Esophagus squamous epithelium (tissue), 5 donors: ENCODE measurements at places on chromosomes 7 and 10.

- no peak for DNase-seq
Measured at GRCh38 chr7:152354061-152354460, 81.7 kb downstream of the KMT2C start.

GRCh38 chr10:11469575-11470391 is 141.7 kb downstream of the USP6NL start:
- DNase-seq: no peak

GRCh38 chr10:33273295-33274002 is 61.0 kb downstream of the NRP1 start:
- no peak for DNase-seq

- no peak for DNase-seq
Measured at GRCh38 chr7:156113731-156114130, 301.5 kb upstream of the SHH start.

- no peak for DNase-seq
Measured at GRCh38 chr10:80648106-80648505, 110.4 kb downstream of the SH2D4B start.

DNA sequence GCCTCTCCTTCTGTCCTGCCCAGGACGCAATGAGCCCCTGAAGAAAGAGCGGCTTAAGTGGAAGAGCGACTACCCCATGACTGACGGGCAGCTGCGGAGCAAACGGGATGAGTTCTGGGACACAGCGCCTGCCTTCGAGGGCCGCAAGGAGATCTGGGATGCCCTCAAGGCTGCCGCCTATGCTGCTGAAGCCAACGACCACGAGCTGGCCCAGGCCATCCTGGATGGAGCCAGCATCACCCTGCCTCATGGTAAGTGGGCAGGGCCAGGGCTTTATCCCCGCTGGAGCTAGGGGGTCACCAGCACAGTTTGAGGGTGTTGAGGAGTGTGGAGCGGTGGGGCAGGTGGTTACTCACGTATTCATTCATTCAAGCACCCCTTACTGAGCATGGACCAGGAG is 4.7 kb upstream of the ANKRD2 start:
- DNase-seq: no peak

- DNase-seq: no peak
Measured at GRCh38 chr10:124493214-124493882, 31.7 kb downstream of the LHPP start.

GRCh38 chr10:4243651-4244050 is 458.6 kb upstream of the KLF6 start:
- DNase-seq: no peak

- no peak for DNase-seq
Measured at GRCh38 chr7:114916261-114916892, 5.5 kb upstream of the MDFIC start.

- no peak for DNase-seq
Measured at GRCh38 chr7:144622745-144623144, 213.1 kb downstream of the TPK1 start.

GRCh38 chr7:53812135-53812534 is 730.0 kb upstream of the VSTM2A start:
- no peak for DNase-seq

GRCh38 chr7:12637328-12637727 is 50.1 kb upstream of the ARL4A start:
- no peak for DNase-seq

DNA sequence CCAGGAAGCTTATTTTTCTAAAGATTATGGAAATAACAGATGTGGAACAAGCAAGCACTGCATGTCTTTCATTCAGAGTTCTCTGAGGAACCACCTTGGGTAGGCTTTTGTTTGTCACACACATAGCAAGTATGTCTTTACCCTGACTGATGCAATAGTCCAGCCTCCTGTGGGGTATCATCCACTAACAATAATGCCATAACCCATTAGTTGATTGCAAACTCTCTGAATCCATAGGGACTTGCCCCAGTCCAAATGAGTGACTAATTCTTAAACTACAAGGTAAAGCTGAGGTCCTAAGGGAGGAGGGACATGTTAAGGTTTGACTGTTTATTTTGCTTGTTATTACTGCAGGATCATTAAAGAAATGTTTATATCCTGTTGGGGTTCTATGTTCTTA is 151.4 kb upstream of the PRPS1L1 start:
- DNase-seq: no peak

DNA sequence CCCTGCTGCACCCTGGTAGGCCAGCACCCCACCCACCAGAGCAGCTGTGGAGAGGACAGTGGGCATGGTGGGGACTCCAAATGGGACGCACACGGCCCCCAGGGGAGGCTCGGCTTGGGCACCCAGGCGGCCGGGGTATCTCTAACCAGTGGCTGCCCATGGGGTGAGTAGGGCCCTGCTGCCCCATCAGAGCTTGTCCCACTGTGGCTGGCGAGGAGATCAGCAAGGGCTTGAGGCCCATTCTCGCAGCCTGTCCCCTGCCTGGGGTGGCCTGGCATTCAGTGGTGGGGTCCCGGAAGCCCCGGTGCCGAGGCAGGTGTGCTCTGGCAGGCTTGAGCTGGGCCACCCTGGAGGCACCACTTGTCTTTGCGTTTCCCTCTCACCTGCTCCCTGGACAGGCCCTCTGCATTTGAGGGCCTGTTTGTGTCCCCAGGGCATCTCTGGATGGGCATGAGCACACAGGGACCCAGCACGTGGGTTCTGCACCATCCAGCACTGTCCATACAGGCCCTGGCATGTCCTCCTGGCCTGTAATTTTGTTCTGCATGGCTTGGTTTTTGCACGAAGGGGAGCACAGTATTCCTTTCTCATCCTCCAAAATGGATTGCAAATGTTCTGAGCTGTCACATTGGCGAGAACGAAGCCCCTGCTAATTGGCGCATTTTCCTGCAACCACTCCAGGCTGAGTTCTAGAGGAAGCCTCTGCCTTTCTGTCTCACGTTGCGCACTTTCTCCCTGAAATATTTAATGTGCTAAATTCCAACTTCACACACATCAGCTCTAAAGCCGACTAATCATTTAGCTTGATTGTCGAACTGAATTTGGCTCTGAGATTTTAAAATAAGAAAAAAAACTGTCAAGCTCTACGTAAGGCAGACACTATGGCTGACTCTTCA is 27.2 kb downstream of the PWWP2B start:
- no peak for DNase-seq

DNA sequence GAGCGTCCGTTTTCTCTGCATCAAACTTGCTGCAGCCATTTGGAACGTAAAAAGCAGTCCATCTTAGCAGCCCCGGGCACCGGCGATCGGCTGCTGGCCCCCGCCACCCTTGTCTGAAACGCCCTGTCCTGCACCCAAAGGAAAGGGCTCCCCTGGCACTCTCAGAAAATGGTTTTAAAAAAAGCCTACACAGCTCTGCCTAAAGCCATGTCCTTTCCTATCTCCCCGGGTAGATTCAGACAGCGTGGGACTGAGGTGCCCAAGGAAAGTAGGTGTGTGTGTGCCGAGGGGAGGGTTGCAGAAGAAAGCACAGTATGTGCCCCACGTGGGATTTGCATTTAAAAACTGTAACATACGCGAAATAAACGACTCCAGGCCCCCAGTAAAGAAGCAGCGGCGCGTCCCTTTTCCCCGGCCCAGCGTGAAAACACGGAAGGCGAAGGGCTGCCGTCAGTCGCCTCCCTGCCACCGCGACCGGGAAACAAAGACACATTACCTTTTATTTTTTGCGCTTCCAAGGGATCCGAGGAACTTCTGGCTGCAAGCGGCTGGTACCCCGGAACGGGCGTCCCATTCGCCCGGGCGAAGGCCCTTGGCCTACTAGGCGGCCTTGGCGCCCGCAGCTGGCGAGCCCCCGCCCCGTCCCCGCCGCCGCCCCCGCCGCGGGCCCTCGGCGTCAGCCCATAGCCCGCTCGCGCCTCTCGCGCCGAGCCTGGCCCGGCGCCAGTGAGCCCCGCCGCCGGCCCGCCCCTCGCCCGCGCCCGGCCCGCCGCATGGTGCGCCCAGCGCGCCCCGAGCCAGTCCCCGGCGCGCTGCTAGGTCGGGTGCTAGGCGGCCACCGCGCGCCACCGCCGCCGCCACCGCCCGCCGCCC is 304.6 kb downstream of the PRPF18 start:
- DNase-seq: no peak

DNA sequence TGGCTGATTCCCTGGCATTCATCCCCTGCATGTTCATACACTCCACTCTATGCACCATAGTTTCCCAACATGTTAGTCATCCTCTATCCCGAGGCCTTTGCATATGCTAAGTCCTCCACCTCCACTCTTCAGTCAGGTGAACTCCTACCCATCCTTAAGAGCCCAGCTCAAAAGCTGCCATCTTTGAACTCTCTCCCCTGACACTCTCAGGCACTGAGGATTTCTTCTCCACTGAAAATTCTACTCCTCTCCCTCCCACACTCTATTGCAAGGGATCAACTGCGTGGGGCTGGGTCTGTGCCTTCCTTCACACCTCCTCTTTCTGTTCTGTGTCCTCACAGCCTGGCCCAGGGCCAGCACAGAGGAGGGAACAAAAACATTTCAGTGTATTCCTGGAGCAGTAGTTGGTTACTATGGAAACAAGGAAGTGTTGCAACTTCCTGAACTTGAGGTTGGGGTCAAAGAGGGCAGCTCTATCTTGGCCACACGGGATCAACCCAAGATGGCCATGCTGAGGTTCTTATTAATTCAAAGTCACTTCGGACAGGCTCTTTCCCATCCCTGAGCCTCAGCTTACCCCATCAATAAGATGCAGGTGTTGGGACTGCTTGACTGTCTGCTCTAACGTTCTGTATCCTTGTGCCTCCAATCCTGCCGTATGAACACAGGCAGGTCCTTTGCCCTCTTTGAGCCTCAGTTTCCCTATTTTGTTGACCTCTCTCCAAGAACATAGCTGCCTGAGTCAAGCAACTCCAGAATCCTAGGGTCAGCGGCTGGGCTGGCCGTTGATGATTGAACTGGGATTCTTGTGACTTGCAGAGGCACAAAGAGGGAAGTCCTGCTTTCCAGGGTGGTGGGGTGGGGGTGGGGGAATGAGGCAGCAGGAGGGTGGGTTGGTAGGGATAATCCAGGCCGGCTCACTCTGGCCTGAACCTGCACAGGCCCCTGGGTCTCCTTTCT is 15.5 kb downstream of the ZMIZ1 start:
- DNase-seq: peak; percentile 46

GRCh38 chr10:20429742-20430141 is 467.4 kb downstream of the NEBL start:
- no peak for DNase-seq

- no peak for DNase-seq
Measured at GRCh38 chr10:128880159-128880725, 586.8 kb upstream of the MGMT start.

GRCh38 chr10:91796331-91797047 is 1.7 kb upstream of the TNKS2 start:
- DNase-seq: no peak

DNA sequence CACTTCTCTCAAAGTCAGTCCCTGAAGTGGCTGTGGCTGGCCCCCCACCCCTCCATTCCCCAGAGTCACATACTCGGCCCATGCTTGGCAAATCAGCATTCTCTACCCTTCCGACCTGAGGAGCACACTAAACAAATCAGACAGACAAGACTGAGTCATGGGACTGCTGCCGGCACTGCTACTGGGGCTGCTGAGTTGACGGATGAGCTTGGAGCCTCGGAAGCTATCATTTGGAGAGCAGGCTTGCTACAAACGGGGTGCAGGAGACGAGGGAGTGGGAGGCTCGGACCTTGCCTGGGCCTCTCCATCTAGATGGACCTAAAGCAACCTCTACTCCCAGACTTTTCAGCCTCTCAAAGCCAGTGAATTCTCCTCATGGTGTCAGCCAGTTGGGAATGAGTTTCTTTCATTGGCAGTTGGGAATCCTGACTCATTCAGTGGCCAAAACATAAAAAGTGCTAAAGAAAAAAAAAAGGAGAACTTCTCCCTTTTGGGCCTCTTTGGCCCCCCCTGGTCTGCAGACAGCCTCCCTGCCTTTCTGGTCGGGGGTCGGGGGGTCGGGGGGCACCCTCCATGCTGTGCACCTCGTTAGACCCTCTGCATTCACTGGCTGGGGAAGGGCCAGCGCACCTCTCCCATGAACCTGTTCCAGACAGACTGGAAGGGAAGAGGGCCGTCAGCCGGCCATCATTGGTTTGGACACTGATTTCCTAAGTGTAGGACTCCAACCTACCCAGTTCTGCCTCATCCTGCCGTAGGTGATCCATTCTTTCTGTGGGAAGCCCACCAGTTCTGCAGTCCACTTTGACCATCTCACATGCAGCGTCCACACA is 52.3 kb upstream of the COL13A1 start:
- no peak for DNase-seq

- DNase-seq: no peak
Measured at GRCh38 chr10:67268146-67268545, 342.3 kb downstream of the LRRTM3 start.

- DNase-seq: no peak
Measured at GRCh38 chr7:141600168-141601006, 49.2 kb downstream of the AGK start.

GRCh38 chr7:145986248-145986874 is 130.2 kb upstream of the CNTNAP2 start:
- no peak for DNase-seq

GRCh38 chr10:116103668-116104067 is 169.3 kb downstream of the GFRA1 start:
- no peak for DNase-seq

DNA sequence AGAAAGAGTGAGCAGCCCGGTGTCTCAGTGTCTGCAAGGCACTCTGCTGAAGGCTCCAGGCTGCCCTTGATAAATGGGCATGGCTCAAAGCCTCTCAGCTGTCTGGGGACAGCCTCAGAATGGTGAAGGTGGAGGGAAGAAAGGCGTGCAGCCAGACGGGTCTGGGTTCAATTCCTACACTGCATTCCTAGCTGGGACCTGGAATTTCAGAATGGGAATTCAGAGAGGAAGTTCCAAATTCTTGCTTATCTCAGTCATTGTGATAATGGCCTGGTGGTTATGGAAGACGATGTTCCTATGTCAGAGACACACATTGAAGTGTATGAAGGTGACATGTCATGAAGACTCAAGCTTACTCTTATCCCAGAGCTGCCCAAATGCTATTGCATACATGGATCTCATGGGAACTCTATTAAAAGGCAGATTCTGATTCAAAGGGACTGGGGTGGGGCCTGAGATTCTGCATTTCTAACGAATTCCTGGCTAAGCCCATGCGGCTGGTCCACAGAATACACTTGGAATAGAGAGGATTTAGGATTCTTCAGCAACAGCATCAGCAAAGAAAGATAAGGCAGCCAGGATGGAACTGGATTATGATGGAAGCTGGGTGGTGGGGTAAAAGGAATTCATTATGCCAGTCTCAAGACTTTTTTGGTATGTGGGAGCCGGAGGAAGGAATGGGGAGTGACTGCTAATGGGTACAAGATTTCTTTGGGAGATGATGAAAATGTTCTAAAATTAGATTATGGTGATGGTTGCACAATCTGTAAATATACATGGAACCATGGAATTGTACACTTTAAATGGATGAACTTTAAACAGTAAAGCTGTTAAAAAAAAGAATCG is 82.6 kb upstream of the ZMIZ1 start:
- no peak for DNase-seq
